Stimulated activated CD8-positive, alpha-beta memory T cell treated with anti-CD3 and anti-CD28 coated beads, Interleukin-7, amount 100 ng/mL, for 1 hour (primary cell): ENCODE measurements at places on chromosomes 7 and 10.

DNA sequence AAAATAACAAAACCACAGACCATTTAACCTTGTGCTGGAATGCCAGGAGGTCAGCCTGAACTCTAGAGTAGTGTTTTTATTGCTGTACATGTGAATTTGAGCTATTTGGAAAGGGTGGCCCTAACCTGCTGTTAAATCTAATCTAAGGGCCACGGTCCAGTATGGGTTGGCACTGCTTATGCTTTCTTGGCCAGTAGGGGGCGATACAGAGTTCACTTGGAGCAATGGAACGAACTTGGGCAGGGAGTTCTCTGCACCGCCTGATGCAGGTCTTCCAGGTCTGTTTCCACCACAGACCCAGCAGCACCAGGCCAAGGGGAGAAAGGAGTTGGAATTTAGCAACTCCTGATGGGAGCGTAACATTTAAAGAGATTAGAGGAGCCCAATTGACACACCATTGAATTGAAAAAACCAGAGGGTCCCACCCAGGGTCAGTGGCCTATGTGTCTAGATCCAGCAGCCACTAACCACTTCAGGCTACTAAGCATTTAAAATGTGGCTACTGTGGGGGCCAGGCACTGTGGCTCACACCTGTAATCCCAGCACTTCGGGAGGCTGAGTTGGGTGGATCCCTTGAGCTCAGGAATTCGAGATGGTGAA is 75.7 kb upstream of the EFCAB10 start:
- DNase-seq: peak; percentile 28

GRCh38 chr7:138756591-138757242 is 41.1 kb upstream of the TMEM213 start:
- DNase-seq: no peak

GRCh38 chr10:31011665-31012022 is 20.0 kb downstream of the ZNF438 start:
- DNase-seq: no peak

DNA sequence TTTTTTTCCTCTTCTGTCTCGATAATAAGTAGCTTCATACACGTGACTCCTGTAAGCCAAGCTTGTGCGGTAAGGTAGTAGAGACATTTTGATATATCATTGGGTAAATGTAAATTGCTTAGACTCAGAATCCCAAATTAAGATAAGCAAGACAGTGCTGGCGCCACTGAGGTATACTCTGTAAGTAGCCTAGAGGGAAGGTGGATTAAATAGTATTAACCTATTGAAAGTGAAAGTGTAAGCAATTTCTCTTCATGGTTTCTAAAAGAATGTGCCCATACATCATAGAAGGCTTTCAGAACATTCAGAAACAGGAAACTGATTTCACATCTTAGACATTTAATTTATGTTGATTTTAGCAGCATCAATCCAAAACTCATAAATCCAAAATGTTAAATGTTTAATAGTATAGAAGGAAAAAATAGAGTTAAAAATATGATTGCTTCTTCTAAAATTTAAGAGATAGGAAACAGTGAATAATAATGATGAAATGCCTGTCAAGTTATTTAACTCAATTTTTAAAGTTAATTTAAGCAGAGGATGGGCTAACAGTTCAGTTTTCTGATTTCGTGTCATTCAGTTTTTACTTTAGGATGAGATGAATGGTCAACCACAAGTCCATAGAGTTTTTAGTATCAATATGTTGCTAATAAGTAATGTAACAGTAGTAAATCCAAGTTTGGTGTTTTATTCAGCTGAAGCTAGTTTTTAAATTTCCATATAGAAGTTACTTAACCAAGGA is 36.8 kb downstream of the LRRC72 start:
- DNase-seq: no peak

- no peak for DNase-seq
Measured at GRCh38 chr10:113024930-113025329, 74.9 kb downstream of the TCF7L2 start.

- no peak for DNase-seq
Measured at GRCh38 chr10:127916826-127917225, 9.9 kb downstream of the PTPRE start.

DNA sequence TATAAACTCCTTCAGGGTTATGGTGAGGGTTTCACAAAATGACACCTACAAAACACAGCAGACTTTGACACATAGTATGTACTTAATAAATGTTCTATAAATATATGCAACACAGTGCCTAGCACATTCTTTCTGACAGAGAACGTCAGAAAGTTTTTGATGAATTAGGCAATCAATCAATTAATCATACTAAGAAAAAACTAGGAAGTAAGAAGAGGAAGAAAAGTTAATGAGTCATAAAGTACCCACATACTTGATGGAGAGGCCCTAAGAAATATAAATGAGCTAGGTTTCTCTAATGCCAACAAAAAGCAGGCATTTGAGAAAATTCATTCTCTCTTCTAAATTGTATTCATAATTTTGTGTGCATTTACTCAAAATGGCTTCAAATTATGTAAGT is 192.7 kb upstream of the VWC2 start:
- no peak for DNase-seq

- DNase-seq: no peak
Measured at GRCh38 chr7:23742051-23742450, 32.0 kb downstream of the STK31 start.

DNA sequence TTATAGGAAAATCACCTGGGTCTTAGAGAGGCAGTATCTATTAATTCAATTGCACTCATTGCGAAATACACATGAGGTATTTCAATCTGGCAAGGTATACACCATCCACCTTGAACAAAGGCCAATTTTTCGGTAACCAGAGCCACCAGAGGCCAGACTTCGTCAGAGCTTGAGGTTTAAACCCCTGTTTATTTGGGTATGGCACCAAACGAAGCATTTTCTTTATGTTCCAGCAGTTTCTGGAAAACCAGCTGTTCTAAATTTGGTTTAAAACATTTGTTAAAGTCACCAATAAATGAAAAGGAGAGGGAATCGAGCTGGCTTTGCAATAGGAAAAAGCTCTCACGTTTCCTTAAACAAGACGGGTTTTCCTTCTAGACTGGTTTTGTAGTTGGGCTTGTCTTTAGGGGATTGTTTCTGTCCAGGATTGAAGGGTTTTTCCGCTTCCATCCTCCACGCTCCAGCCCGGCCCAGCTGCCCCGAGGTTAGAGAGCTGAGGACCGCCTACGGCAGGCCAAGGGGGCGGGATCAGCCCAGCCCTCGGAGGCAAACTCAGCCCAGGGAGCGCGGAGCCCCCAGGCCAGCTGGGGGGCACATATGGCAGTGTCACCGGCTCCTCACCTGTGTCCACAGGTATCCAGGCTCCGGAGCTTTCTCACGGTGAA is 539.4 kb upstream of the MGMT start:
- DNase-seq: no peak

- no peak for DNase-seq
Measured at GRCh38 chr7:155593461-155594162, 47.3 kb upstream of the CNPY1 start.

DNA sequence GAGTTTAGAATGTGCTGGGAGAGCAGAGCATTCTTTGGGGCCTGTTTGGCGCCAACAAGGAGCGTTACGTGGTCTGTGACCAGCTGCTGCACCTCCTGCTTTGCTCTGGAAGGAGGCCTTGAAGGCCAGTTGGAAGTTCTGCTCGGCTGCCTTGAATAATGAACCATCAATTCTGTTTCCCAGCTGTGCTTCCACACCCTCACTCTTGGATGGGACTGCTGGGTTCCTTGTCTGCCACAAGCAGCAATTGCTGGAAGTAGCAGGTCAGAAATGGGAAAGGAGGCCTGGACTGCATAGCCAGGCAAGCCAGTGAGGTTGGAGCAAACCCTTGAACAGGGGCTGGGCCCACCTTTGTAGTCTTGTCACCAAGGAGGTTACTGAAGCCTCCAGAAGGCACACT is 86.6 kb upstream of the INSYN2A start:
- no peak for DNase-seq

GRCh38 chr7:151761231-151761630 is 115.7 kb downstream of the PRKAG2 start:
- DNase-seq: no peak

DNA sequence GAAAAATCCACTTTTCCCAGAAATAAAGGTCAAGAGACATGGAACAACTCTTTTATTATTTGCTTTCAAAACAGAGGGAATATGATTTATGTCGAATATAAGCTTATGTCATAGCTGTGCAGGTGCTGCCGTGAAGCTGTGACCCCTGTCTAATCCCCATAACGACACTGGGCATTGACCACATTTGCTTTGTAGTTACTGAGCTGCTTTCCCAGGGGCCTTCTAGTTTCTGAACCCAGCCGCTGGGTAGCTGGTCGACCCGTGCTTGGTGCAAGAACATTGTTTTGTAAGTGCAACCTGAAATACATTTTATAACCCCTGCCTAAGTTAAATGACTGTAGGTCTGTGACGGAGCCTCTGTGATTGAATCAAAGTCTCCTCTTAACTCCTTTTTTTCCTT is 144.9 kb upstream of the HDAC9 start:
- DNase-seq: no peak

- no peak for DNase-seq
Measured at GRCh38 chr7:41565655-41566054, 137.2 kb downstream of the INHBA start.

- peak; percentile 64 for DNase-seq
Measured at GRCh38 chr10:70602665-70603448, at the start of gene PRF1. PRF1 (minus strand) TSS chr10:70602741; CDS start chr10:70600902, 1,839 bp downstream.

DNA sequence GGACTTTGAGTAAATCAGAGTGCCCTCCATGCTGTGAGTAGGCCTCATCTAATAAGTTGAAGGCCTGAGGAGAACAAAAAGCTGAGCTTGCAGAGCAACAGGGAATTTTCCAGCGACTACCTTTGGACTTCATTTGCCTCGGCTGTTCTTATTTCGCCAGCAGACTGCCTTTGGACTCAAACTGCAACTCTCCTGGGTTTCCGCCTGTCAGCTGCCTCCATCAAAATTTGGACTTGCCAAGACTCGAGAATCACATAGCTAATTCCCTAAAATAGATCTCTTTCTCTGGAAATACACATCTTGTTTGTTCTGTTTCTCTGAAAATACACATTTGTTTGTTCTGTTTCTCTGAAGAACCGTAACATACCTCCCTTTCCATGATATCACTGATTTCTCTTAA is 93.8 kb downstream of the ITGB8 start:
- no peak for DNase-seq

- no peak for DNase-seq
Measured at GRCh38 chr10:120552262-120552661, 95.2 kb downstream of the PLPP4 start.

GRCh38 chr7:76108540-76109233 is 60.8 kb downstream of the MDH2 start:
- no peak for DNase-seq

GRCh38 chr10:8594176-8594575 is 539.7 kb downstream of the GATA3 start:
- no peak for DNase-seq
